MV-4-11 (cell line): ENCODE measurements at places on chromosomes 13 and 19.

- DNase-seq: peak; percentile 71
These were observed 28.3 kb downstream of the IL12RB1 start for GRCh38 chr19:18058208-18059009.

GRCh38 chr19:17749912-17750317, 1.4 kb upstream of the FCHO1 start:
- DNase-seq: no peak

DNA sequence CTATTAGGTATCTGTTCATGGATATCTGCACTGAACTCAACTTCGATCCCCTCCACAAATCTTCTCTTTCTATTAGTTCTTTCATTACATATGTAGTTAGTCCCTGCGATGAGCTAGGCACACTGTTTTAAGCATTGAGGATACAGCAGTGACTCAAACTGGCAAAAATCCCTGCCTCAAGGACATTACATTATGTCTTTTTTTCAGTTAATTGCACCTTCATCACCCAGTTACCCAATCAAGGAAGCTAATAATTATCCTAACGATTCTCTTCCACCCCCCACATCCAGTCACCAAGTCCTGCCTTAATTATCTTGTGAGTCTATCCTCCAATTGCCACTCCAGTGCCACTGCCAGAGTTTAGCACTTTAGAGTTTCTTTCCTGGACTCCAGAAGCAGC, 89.3 kb downstream of the C13orf42 start:
- DNase-seq: no peak

GRCh38 chr13:42532561-42533335, 41.2 kb upstream of the TNFSF11 start:
- DNase-seq: peak; percentile 82

DNA sequence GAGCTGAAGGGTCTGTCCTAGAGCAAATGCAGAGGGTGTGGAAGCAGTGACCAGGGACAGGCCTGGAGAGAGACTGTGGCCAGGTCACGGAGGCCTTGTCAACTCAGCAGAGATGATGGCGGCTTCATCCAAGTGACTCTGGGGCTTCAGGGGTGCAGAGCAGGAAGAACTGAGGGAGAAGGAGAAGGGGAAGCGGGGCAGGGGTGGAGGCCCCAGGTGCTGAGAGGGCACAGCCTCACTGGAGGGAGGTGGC, 299.1 kb downstream of the ZNF536 start:
- DNase-seq: no peak

DNA sequence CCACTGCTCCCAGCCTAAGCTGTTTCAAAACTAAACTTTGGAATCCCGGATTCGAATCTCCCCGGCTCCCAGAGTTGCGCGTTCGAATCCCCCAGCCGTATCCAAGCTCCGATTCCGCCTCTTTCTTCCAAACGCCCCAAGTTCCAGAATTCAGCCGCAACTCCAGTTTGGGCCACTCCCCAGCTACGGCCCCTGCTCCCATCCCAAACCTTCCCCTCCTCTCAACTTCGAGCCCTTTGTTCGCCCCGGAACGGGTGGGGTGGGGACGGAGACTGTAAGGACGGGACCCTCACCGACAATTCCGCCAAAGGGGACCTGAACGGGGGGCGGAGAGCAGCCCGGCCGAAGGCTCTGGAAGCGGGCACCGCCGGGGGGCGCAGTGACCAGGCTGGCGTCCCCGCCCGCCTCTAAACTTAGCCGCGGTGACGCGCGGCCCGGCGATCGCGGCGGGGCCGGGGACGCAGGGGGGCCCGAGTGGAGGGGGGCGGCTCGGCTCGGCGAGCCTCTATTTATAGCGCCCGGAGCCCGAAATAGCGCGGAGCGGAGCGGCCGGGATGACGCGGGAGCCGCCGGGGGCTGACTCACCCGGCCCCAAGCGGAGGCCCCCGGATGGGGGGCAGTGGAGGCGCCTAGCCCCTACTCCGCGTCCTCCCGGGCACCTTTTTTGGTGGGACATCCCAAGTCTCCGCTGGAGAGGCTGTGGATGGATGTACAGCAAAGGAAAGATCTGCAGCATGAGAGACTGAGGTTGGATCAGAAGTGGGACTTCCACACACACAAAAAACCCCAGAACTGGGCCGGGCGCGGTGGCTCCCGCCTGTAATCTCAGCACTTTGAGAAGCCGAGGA, 4.9 kb upstream of the ERCC1 start:
- no peak for DNase-seq

DNA sequence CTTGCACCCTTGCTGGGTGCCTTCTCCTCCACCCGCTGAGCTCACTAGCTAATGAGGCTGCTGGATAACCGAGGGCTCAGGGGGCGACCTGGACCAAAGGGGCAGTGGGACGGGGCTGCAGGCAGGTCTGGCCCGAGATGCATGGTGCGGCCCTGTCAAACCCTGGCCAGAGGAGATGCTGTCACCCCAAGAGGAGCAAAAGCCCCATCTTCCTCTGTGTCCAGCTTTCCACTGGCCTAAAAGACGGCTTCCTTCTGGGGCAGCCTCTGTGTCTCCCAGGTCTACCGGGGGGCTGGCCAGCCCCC, 261.8 kb downstream of the TBC1D4 start:
- no peak for DNase-seq

- peak; percentile 38 for DNase-seq
These were observed 31.6 kb upstream of the METTL21C start for GRCh38 chr13:102726430-102726829.

- no peak for DNase-seq
These were observed 18.8 kb upstream of the ZNF607 start for GRCh38 chr19:37738371-37738770.

- DNase-seq: no peak
These were observed 27.7 kb downstream of the MAP2K2 start for GRCh38 chr19:4096049-4096892.

DNA sequence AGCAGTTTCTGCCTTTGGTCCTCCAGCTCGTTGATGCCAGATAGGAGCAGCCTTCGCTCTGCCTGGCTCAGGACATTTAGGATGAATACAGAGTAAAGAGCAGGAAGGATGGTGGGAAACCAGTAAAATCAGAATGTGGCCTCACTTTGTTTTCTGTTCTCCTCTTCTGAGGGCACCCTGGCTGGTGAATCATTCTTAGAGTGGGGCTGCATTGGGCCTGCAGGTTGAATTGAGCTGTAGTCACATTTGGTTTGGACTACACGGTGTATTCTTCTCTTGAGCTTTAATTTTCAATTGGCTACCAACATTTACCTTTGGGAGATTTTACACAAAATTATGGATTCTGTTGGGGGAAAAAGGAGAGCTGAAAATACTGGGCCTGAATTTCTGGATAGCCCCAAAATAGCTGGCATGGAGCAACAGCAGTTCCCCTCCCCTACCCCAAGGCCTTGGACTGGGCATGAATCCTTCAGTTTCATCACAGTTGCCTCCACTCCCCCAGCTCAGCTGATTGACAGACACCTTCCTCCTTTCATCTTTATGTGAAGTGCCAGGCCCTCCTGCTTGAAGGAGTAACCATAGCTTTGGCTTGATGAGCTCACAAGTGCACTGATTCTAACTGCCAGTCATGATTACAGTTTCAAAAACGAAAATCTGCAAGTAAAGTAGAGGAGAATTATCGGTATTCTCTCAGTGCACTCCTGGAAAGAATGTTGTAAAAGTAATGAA, 24.3 kb downstream of the ERCC5 start:
- DNase-seq: peak; percentile 44

DNA sequence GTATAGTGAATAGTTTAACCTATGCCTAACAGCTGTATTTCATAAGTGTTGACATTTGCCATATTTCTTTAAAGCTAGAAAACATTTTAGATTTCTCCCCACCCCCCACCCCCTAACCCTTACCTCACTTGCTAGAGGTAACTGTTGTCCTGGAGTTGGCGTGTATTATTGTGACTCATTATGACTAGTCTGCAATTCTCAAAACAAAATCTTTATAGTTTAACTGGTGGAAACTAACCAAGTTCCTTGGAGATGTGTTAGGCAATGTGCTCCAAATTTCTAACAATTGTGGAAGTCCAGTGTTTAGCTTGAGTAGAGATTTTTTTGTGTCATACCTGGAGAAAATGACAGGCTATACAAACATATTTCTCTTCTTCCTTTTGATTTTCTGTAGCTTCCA, 38.0 kb downstream of the KCTD4 start:
- no peak for DNase-seq

- DNase-seq: no peak
These were observed 266.3 kb downstream of the DNAJC15 start for GRCh38 chr13:43289470-43290255.

- DNase-seq: peak; percentile 63
These were observed 14.6 kb downstream of the GNA11 start for GRCh38 chr19:3108775-3109174.

DNA sequence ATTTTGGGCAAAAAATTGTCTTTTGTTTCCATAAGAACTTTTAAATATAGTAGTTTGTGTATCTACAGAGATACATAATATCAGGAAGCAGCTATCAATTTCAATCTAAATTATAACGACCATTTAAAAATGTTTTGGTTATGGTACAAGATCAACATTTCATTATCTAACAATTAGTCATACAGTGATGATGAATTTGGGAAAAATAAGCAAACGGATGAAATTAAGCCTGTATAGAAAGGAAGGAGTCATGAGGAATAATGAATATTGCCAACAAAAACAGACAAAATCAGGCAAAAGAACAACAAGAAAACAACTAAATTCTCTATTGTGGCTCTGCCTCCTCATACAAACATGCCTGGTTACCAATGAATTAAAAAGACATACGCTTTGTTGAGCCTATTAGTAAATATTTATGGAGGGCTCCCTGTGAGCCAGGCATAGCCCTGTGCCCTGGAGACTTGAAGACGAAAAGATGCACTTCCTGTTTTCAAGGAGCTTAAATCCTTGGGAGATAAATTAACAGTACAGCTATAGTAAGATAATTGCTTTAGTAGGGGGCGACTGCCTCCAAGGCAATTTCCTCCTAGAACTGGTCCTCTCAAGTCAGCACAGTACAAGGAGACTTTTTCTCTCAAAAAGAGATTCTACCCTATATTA, 73.0 kb downstream of the NALCN start:
- DNase-seq: no peak

- no peak for DNase-seq
These were observed 669.3 kb downstream of the LIG4 start for GRCh38 chr13:107545946-107546502.

DNA sequence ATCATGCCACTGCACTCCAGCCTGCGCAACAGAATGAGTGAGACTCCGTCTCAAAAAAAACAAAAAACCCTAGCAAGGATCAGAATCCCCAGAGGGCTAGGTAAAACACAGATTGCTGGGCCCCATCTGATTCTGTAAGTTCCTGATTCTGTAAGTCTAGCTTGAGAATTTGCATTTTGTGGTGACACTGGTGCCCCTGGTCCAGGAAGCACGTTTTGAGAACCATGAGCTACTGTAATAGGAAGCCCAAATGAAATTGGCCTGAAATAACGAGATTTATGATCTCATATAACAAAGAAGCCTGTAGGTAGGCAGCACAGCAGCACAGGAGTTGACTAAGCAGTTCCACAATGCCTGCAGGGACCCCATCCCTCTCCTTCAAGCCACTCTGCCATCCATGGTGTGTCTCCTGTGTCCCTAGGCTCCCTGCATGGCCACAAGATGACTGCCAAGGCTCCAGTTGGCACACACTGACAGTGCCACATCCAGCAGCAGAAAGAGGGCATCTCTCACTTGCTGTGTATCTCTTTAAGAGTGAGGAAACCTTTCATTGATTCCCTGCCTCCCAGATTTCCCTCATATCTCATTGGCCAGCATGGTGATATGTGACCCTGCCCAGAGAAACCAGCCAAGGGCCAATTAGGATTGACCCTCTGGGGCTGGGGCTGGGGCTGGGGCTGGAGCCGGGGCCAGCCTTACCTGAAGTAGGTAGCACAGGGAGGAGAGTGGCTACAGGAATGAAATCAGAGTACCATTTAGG, 21.7 kb downstream of the SIPA1L3 start:
- peak; percentile 70 for DNase-seq

DNA sequence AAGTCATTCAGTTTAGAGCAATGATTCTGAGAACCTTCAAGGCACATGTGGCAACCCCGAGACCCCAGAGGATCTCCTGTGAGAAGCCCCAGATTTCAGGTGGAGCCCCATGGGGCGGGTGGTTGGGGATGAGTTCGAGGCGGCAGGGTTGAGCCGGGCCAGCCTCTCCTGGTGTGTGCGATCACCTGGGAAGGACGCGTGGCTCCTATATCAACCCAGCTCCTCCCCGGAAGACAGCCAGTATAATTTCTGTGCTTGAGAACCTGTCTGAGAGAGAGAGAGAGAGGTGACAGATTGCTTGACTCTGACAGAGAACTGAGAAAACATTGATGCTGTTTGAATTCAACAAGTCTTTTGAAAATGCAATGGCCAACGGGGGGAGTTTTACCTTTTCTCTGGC, 89.0 kb downstream of the TEX29 start:
- DNase-seq: no peak

DNA sequence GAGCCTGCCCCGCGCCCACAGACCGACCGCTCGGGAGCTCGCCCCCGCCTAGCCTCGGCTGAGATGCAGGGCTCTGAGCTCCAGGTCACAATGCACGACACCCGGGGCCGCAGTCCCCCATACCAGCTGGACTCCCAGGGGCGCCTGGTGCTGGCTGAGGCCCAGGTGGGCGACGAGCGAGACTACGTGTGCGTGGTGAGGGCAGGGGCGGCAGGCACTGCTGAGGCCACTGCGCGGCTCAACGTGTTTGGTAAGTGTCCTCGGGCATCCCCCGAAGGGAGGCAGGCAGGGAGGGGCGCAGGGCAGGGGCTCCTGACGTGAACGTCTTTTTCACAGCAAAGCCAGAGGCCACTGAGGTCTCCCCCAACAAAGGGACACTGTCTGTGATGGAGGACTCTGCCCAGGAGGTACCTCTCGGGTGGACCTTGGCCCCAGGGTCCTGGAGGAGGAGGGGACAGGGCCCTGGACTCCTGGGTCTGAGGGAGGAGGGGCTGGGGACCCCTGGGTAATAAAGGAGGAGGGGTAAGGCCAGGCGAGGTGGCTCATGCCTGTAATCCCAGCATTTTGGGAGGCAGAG, 3.3 kb downstream of the BCAM start:
- no peak for DNase-seq

- no peak for DNase-seq
These were observed 836.1 kb upstream of the PCDH20 start for GRCh38 chr13:62251734-62252133.

GRCh38 chr19:38691938-38692457, 44.5 kb downstream of the ACTN4 start:
- DNase-seq: no peak

DNA sequence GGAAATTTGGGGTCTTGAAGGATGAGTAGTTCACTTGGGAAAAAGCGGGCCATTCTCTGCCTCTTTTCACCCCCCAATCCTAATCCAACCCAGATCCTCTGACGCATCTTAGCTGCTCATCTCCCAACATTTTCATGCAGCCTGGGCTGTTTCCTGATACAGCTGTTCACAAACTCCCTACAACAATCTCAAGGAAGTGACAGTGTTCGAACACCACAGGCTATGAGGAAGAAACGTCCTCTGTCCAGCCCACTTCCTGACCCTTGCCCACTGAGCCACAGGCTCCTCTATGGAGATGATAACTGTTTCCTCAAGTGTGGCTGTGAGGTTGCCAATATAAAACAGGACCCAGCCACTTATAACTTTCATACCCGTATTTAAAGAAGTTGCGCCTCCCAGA, 16.2 kb downstream of the LMTK3 start:
- DNase-seq: peak; percentile 87

GRCh38 chr13:106466691-106467426, 68.6 kb downstream of the EFNB2 start:
- no peak for DNase-seq
